ENCODE measurements at places on chromosomes 6 and 20.

- DNase-seq, result no peak
Observed at GRCh38 chr6:85372188-85372914, 77.5 kb upstream of the NT5E start.

GRCh38 chr20:49136817-49137571 is 51.1 kb downstream of the STAU1 start:
- DNase-seq, result no peak

DNA sequence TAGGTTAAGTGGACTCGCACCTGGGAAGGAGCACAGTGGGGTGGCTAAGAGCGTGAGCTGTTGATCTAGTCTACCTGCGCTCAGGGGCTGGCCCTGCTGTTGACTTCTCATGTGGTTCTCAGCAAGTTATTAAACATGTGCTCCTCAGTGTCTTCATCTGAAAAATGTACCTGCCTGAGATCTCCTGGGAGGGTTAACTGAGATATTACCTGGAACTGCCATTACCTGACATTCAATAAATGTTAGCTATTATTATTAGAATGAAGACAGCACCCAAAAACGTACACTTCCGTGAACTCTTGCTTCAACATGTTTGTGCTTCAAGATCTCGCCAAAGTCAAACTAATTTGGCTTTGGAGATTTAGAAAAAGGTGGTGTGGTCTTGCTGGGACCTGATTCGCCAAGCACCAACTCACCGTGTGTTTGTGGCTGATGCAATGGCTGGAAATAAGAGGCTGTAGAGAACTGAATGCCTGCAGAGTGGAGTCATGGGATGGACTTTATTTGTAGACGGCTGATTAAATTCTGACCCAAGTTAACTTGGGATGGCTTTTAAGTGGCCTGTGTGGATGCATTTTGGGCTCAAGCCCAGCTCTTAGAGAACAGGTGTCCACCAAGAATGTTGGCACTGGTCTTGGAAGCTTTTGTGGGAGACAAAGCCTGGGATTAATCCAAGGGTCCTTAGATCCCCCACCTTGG is 692.9 kb downstream of the QKI start:
- no peak for DNase-seq

DNA sequence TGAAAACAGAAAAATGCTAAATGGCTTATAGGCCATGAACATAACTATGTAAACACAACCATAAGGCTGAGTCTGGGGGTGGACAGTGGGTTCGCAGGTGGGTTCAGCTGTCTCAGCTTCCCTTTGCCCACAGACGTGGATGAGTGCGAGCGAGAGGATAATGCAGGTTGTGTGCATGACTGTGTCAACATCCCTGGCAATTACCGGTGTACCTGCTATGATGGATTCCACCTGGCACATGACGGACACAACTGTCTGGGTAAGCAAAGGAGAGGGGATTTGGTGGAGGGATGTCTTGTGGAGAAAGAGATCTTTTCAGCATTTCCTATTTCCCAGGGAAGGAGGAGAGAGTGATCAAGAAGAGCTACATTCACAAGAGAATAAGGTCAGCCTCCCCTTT is 14.7 kb downstream of the SCUBE3 start:
- no peak for DNase-seq

- no peak for DNase-seq
Observed at GRCh38 chr20:58014628-58015315, 213.7 kb downstream of the ANKRD60 start.
